Activated CD4-positive, alpha-beta T cell treated with anti-CD3 and anti-CD28 coated beads, Interleukin-2, amount 50 U/mL, for 48 hours (primary cell): ENCODE measurements at places on chromosomes 16 and 17.

DNA sequence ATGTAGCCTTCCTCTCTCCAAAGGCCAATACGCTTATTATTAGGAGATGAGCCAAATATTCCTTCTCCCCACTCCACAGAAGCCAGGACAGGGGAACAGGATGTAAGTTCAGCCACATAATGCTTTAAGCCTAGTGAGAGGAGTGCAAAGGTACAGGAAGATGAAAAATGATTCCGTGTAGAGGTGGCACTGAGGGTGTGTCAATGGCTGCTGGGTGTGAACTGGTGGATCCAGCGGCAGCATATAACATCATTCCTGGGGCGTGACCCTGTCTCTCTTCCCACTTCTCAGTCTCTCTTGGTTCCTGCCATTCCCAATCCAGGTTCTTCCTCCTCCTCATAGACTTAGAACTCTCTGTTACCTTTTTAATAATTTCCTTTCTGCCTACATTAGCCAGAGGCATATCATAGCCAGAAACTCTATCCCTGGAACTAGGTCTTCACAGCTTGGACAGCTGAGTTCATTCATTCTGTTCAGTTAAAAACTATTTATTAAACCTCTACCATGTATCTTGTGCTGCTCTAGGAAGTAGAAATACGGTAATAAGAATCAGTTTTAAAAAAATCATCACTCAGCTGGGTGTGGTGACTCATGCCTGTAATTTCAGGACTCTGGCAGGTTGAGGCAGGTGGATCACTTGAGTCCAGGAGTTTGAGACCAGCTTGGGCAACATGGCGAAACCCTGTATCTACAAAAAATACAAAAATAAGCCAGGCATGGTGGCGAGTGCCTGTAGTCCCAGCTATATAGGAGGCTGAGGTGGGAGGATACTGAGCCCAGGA is 58.0 kb upstream of the FAM20A start:
- no peak for DNase-seq

DNA sequence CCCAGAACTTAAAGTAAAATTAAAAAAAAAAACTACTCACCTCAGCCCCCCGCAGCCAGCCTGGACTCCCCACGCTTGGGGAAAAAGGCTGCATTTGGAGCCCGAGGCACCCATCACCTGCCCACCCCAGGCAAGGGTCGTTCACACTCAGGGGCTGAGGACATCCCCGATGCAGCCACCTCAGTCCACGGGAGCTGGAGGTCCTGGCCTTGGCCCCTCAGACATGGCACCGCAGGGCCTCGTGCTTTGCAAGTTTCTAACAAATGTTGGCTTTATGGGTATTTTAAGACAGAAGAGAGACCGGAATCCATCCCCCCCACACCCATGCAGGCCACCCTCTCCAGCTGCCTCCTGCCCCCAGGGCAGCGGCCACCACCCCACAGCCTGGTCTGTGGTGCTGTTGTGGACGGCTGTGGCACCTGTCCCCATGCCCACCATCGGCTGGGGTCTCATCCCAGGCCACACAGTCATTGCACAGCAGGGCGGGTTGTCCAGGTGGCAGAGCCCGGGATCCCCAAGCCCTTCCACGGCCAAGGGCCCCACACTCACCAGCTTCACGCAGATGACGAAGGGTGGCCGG is 116.4 kb upstream of the ZNF750 start:
- DNase-seq = no peak

- DNase-seq = no peak
Measured at GRCh38 chr16:88292007-88292970, 90.5 kb upstream of the ZNF469 start.

GRCh38 chr17:53058031-53058430 is 764.7 kb upstream of the KIF2B start:
- DNase-seq = no peak

- DNase-seq = no peak
Measured at GRCh38 chr16:82421851-82422250, 204.9 kb upstream of the CDH13 start.

GRCh38 chr16:4913130-4913773 is 23.7 kb downstream of the PPL start:
- DNase-seq = no peak

DNA sequence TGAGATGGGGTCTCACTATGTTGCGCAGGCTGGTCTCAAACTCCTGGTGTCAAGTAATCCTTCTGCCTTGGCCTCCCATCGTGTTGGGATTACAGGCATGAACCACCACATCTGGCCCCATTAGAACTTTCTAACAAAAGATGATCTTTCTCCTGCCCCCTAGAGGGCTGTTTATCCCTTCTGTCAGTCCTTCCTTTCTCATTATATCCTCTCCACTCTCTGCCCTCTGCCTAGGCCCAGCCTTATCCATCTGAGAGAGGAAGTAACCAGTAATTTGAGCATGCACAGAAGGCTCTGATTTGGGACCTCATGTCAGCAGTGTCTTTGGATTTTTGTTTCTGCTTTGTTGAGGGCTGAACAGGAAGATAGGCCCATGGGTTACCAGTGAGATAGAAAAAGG is 4.4 kb upstream of the DHX40 start:
- DNase-seq = no peak

DNA sequence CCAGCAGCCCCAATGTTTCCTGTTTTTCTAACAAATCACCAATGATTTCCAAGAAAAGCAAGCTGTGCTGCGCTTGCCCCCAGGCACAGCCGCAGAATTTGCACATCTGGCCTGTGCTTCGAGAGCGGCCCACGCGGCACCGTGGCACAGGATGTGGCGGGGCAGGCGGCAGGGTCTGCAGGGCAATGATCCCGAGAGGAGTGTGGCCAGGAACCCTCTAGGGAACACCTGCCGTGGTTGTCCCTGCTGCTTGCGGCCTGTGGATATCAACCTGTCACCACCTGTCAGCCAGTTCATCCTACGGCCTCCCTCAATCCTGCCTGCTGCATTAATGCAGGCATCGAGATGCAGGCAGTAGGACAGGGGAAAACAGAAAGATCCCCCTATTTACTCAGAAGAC is 24.0 kb downstream of the PIK3R5 start:
- peak; percentile 70 for DNase-seq

DNA sequence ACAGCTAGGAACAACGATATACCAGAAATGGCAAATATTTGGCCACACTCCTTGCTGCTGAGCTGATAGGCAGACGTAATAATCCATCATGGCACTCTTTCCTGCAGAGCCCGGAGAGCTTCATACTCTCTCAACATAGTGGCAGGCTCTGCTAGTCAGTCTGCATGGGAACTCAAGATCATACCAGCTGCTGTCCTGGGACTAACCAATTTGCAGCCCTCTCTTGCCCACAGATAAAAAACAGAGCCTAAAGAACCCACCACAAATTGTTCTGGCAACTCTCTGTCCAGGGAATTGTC is 13.5 kb downstream of the GSDMB start:
- DNase-seq = no peak

GRCh38 chr16:56257239-56257638 is 66.0 kb downstream of the GNAO1 start:
- DNase-seq = no peak

- no peak for DNase-seq
Measured at GRCh38 chr17:21297597-21297996, 13.1 kb downstream of the MAP2K3 start.

DNA sequence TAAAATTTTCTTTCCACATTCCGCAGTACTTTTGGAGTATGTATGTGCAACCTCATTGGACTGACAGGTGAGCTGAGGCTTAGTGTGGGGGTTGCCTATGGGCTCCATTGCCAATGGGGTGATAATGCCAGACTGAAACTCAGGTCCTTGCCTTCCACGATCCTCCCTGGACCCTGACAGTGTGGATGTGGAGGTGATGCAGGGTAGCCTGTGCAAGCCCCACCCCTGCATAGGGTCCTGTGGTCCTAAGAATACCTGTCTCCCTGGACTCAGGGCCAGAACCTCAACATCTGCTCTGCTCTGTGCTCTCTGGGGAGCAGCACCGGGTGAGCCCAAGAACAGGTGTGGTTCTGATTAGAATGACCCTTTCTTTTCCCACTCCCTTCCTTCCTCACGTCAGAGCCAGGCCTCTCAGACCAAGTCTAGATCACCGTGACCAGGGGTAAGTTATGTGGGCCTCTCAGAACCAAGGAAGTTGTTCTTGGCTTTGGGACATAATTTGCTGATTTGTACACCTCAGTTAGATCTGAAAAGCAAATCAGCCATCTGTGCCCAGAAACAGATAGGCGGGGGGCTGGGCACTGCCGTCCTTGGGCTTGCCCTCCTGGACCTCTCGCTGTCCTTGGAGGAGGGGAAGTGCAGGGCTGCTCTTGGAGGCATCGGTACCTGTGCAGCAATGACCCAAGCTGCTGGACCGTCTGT is 8.4 kb upstream of the TNS4 start:
- no peak for DNase-seq

DNA sequence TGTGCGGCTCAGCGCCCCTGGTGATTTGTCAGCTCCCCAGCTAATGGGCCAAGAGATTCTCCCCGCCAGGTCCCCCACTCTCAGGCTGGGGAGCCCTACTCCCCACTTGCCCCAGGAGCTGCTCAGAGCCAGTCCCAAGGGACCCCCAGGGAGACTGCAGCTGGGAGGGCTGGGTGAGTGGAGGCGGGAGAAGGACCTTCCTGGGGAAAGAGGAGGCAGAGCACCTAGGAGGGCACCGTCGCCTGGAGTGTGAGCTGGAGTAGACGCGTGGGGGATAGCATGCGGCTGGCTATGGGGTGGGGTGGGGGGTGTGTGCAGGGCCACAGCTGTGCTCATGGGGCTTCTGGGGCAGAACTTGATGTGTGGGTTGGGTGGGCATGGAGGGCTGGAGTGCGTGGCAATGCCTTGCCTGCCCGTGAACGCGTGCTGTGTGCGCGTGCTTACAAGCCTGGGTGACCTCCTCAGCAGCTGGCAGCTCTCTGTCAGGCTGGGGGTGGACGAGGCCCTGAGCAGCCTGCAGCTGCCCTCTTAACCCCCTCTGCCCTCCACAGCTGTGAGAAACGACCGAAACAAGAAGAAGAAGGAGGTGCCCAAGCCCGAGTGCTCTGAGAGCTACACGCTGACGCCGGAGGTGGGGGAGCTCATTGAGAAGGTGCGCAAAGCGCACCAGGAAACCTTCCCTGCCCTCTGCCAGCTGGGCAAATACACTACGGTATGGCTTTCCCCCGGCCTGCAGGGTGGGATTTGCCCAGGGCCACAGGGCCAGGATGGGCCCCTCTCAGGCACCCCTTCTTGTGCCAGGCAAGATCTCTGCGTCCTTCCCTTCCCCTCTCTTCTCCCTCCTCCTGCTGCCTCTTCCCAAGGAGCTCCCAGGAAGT is 12.9 kb downstream of the GJD3 start:
- DNase-seq = no peak

GRCh38 chr17:75155191-75155601 is 884 bp upstream of the JPT1 start:
- DNase-seq = no peak

- DNase-seq = peak; percentile 44
Measured at GRCh38 chr17:42422412-42422957, 571 bp downstream of the CAVIN1 start.

DNA sequence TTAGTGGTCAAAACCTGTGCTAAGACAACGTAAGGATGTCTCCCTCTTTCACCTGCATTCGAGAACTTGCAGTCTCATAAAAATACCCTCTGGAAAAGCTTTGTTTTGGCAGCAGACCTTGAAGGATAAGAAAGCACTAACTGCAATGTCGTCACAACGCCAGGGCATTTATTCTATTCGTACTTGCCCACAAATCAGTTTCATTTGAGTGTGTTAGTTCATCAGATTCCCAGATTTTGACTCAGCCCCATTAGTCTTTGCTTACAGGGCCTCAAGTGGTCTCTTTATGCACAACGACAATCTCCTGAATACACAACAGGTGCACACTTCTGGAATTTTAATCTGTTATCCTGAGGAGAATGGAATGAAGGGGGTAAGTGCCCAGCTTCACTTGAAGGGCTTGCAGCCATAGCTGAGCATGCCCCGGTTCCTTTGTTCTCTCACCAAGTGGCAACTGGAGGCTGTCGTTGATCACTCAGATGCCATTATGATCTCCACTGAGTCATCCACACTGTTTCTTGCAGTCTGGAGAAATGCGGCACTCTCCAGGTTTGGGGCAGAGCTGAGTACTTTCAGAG is 58.8 kb downstream of the CLEC19A start:
- DNase-seq = no peak

DNA sequence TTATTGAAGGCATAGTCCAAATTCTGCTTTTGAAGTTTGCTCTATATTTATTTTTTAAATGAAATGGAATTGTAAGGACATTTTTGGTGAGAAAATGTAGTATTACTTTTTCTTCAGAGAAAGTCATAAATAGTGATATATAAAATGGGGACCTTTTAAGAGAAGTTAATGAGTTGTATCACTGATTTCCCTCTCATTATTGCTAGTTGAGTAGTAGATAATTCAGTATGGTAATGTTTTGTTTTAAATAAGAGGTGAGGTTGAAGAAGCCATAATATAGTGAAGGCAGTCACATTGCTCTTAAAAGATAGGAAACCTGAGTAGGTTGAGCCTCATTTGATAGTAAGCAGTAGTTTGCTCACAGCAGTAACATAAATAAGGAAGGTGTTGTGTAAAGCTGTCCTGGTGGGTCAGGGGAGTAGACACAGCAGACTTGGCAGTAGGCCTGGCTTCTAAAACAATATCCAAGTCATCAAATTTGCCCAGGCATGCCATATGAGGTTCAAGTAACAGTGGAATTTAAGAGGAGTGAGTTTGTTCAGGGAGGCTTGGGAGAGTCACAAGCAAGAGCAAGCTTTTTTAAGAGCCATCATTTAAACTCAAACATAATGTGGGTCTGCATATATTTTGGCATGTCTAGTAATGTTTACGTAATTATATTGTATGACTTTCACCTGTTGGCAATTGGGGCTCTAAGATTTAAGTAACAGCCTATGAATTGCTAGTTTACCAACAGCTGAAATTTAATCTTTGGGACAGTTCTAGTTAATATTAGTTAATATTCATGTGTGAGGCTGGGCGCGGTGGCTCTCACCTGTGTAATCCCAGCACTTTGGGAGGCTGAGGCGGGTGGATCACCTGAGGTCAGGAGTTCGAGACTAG is 6.5 kb downstream of the NFATC3 start:
- DNase-seq = no peak

DNA sequence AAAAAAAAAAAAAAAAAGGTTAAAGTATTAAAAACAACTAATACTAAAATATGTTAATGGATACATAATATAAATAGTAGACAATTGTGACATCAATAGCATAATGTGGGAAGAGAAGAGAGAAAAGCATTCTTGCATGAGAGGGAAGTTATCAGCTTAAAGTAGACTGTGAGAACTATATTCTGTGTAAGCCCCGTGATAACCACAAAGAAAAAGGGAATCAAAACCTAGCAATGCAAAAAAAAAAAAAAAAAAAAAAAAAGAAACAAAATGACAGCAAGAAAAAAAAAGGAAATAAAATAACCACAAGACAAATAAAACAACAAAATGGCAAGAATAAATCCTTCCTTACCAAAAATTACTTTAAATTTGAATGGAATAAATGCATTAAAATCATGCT is 39.8 kb upstream of the MYLK3 start:
- no peak for DNase-seq

GRCh38 chr16:57738844-57739243 is 3.3 kb downstream of the KATNB1 start:
- no peak for DNase-seq

DNA sequence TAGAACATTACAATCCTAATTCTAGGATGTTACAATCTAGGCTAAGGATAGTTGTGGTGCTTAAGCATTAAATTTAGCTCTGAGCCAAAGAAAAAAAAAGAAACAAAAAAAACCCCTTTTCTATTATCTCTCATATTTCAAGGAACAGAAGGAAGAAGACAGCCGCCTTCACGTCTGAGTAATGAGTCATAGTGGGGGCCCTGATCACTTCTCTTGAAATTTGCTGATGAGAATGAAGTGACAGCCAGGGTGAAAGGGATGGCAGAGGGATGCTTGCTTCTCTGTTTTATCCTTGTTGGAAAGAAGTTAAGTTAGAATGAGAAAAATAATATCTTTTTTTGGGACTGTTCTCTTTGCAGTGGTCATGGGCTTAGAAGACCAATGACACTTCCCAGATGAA is 82.6 kb upstream of the MPHOSPH6 start:
- DNase-seq = no peak
